ENCODE measurements at places on chromosomes 16 and 17. TPM values are rescaled to one million over a fixed set of nuclear protein-coding genes. Genes with fewer than 3 reads are reported as not detected.

Gene RNF222
- 1.4 TPM for total RNA-seq

Gene NOG
- total RNA-seq, result 0.09 TPM

Gene GRAP
- 0.05 TPM for total RNA-seq

Gene MYH11
- not detected for total RNA-seq

Gene HAP1
- 7.3 TPM for total RNA-seq

Gene DHRS7C
- not detected for total RNA-seq

Data from airway epithelial cell (primary cell).